ENCODE measurements at places on chromosomes 2 and 18.

- no peak for DNase-seq
Observed at GRCh38 chr18:52200406-52200805, 139.6 kb upstream of the DCC start.

DNA sequence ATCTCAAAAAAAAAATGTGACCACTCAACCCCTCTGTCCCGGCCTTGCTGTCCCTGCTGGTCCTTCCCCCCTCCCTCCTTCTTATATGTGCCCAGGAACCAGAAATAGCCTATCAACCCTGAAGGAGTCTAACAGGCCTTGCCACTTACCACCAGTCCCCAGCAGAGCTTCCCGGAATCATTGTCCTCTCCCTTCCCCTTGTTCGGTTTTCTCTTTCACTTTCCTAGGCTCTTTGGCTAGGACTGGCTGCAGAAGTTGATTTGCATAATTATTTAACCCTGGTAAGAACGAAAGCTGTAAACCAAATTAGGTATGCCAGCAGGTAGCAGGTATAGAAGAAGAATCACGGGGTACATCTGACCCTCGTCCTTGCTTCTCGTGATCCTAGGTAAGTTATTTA is 72.6 kb upstream of the ZNF532 start:
- no peak for DNase-seq

GRCh38 chr2:132936261-132936660 is 266.3 kb upstream of the LYPD1 start:
- DNase-seq = no peak

GRCh38 chr2:99140056-99140859 is 1.2 kb upstream of the C2orf15 start:
- DNase-seq = no peak

- no peak for DNase-seq
Observed at GRCh38 chr2:238415036-238415764, 11.5 kb upstream of the ASB1 start.

- DNase-seq = no peak
Observed at GRCh38 chr2:58336416-58336815, 95.3 kb upstream of the FANCL start.

DNA sequence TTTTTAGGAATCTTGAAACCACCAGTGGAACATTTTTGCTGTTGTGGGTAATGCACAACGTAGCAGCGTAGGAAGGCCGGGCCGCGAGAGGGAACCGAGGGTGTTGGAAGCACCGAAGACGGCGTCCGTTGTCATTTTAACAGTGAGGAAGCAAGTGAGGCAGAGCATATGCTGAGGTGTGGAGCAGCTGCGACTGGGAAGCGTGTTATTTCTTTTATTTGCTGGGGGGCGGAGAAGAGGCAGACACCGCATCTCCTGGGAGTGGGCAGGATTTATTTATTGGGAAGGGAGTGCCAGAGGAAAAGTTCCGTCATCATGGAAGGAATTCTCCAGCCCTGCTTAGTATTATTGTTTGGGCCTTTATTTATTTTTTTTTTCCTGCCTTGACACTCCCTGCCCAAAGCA is 232.8 kb downstream of the KLHL29 start:
- DNase-seq = no peak

- DNase-seq = no peak
Observed at GRCh38 chr18:25141399-25141798, 210.6 kb downstream of the ZNF521 start.

DNA sequence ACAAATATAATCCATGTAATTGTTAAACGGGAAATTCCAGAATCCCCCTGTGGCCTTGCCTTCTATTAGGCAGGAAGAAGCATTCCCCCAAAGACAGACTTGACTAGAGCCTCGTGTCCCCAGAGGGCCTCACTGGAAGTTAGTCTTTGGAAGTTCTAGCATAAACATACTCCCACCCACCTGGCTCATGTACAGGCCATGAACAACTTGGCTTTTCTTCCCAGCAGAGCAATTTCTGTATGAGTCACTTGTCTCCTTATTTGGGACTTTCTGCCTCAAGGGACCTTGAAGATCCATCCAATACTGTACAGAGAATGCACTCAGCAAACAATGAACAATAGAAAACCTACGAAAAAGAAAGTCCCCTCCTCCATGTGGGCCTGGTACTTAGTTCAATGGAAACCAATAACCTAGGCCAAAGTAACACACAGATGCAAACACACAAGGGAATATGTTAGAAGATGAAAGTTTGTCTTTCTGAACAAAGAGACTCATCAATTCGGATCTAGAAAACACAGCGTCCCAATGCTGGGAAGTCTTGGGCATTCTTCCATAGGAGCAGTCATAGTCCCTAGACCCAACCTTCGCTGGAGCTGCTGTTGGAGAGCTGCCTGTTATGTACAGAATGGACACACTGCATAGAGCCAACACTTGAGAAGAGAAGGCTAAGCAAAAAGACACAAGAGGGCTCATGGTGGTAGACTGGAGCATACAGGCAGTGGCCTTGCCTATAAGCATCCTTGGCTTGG is 303.5 kb downstream of the HRH4 start:
- DNase-seq = no peak

DNA sequence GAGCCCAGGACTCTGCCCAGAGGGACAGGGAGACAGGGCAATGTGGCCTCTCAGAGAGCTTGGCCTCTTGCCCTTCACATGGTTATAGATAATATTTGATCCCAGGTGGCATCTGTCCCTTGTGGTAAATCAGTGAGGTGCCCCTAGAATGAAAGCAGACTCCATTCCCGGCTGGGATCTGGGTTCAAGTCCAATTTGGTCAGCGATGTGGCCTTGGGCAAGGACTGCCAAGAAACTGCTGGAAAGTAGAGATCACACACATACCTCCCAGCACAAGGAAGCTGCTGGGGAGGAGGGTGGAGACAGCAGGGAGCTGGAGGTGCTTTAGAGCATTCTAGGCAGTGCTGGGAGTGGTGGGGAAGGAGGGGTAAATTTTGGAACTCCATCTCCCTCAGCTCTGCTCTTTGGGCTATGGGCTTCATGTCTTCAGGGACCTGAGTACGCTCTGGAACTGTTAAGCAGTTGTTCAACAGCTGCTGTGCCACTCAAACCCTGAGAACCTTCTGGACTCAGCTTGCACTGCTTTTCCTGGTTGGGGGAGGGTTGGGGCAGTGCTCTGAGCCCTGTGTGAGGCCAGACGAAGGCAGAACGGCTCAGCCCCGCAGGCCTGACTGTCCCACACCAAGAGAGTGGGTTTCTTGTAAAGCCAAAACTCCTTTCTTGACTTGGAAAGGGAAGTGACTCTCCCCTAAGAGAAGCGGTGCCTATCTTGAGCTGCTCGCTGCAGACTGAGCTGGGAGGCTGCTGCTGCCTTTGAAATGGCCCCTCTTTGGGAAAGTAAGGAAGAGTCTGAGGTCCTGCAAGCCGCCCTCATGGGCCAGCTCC is 23.0 kb downstream of the INPP5D start:
- no peak for DNase-seq

DNA sequence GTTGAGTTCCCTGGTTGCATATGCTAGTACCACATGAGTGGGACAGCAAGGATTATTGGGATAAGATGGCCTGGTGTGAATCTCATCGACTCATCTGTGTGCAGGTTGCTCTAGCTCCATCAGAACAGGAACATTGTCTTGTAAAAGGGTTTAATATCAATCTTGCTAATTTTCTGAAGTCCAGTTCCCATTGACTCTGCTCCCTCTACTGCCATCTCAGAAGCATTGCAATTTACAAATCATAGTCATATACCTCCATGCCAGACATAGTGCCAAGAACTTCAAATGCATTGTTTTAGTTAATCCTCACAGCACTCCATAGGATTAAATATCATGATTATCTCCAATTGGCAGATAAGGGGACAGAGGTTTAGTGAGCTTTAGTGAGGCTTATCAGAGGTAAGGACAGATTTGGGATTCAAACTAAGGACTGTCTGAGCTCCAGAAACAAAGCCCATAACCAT is 4.8 kb upstream of the STAT4 start:
- no peak for DNase-seq

GRCh38 chr2:163370169-163370886 is 365.5 kb downstream of the FIGN start:
- no peak for DNase-seq

DNA sequence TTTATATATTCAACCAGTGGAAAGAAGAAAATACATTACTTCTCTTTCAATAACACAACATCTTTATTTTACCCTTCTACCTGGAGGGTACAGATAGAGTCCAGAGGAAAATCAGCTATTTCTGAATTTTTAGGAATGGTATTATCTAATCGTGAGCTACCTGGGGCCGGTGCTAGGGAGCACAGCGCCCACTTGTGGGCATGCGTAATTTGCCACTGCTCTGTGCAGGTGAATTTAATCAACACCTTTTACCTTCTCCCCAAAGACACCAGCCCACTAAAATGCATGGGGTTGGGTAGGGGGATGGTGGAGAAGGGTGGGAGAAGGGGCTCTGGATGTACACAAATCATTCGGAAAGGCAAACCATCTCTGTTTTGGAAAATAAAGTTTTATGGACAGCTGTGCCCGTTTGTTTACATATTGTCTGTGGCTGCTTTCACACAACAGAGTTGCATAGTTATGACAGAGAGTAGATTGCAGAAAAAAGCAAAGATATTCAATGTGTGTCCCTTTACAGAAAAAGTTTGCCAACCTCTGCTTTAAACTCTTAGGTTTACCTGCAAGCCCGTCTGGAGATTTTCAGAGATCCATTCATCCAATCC is 51.5 kb upstream of the DCC start:
- no peak for DNase-seq

DNA sequence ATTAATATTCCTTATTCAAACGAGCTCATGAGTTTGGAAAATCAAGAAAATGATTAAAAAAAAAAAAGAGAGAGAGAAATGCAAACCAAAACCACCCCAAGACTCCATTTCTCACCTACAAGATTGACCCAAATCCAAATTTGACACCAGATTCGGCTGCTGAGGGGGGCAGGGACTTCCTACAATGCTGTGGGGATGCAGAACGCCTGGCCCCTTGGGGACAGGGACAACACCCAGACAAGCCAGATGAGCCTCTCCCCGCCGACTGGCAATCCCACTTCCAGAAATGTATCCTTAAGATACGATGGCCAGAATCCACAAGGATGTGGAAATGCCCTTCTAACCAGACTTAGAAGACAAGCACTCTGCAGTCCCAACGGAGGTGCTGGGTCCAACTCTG is 20.7 kb downstream of the BOK start:
- no peak for DNase-seq

DNA sequence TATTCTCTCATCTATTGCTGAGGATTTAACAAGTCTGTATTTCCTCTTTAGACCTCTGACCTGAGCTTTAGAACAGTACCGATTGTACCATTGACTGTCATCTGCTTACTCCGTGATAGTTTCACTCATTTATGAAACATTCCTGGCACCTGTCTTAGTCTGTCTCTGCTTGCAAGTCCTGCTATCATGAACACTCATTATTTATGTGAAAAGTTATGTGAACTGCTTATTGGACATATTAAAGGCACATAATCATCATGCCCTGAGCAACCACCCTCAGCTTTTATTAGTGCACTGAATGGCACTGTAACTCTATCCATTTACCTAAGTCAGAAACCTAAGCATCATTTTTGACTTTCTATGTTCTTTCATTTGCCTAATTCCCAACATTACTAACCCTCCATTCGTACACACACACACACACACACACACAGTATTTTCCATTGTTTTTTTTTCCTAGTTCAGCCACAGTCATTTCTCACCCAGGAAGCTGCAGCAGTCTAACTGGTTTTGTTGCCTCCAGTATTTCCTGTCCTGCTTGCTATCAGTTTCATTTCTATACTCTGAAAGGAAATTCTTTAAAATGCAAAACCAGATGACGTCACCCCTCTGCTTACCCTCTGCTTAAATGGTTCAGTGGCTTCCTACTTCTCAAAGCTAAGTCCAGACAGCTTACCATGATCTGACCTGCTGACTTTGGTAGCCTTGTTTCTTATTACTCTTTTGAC is 146.1 kb downstream of the HAUS1 start:
- DNase-seq = no peak

DNA sequence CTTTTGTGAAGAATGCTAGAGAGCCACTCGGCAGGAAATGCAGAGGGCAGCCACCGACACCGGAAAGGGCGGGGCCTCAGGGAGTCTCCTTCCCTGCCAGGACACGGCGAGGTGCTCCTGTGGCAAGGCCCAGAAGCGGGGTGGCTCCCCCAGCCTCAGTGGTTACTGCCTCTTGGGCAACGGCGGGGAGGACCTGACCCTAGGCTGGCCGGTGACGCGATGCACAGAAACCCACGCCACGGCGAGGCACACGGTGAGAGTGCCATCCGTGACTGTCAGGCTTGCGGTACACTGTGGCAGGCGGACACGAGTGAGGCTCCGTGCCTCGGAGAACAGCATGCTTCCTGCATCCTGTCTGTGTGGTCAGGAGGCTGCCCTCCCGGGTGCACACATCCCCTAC is 47.8 kb downstream of the ZAP70 start:
- no peak for DNase-seq

- no peak for DNase-seq
Observed at GRCh38 chr2:175540421-175540820, 358.9 kb upstream of the ATP5MC3 start.

- no peak for DNase-seq
Observed at GRCh38 chr2:112927745-112928144, 16.8 kb downstream of the IL37 start.

GRCh38 chr2:127421116-127421800 is 3.0 kb downstream of the PROC start:
- no peak for DNase-seq

GRCh38 chr2:200376513-200377354 is 70.2 kb downstream of the SPATS2L start:
- no peak for DNase-seq

DNA sequence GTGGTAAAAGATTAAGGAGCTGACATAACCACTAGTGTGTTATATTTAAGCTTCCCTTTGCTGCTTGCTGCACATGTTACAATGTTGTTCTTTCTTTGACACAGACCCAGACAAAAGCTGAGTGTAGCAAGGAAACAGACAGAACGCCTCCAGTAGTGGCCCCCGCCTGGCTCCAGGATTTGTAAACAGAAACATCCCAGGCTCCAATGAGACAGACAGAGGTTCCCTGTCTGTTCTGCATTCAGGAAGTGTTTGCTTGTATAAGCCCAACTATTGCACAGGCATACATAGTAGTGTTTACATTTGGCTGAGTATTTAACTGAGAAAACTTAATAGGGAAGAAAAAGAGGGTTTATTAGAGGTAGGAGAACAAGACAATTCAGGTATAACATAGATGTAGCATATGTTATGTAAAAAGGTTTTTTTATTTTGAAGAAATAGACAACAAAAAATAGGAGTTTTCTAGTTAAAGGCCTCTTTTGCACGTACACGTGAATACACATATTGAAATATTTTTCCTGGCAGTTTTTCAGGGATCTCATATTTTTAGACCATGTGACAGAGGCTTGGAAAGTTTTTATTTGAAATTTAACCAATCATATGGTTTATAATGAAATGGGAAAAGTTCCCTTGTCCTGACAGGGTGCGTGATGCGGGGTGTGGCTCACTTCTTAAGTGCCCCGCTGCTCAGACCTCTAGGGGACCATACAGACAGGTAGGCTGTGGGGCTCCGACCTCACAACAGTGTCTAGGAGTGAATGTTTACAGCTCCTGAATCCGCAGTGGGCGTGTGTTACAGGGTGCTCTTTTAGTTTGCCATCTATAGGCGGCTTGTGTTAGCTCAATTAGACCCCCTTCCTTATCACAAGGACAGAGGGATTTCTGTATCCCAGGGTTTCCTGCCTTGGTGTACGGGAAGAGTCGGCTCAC is 118.4 kb downstream of the BMPR2 start:
- DNase-seq = no peak

All from activated CD4-positive, alpha-beta T cell treated with anti-CD3 and anti-CD28 coated beads, Interleukin-2, amount 50 U/mL, for 24 hours (primary cell).